ENCODE measurements at places on chromosomes 2 and 18.

GRCh38 chr2:56763683-56764082 lies 579.9 kb downstream of the CCDC85A start:
- DNase-seq, result no peak

GRCh38 chr18:45478889-45479288 lies 136.4 kb upstream of the SLC14A2 start:
- no peak for DNase-seq

- no peak for DNase-seq
Observed at GRCh38 chr18:21904856-21905255, 164.3 kb downstream of the MIB1 start.

GRCh38 chr2:102483086-102483485 lies 10.1 kb downstream of the SLC9A4 start:
- DNase-seq, result no peak

DNA sequence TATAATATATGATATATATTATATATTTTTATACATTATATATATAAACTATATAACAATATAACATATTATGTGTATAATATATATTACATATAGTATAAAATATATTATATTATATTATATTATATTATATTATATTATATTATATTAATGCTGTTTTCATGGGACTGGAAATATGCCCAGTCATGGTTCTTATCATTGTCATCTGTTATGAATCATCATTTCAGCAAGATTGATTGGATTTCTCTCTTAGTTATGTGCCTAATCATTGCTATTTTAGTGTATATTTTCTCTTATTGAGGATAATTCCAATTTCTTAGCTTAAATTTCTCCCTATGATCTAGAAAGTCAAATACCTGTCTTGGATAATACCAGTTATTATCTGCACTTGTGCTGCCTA lies 617.8 kb downstream of the TRIB2 start:
- no peak for DNase-seq

DNA sequence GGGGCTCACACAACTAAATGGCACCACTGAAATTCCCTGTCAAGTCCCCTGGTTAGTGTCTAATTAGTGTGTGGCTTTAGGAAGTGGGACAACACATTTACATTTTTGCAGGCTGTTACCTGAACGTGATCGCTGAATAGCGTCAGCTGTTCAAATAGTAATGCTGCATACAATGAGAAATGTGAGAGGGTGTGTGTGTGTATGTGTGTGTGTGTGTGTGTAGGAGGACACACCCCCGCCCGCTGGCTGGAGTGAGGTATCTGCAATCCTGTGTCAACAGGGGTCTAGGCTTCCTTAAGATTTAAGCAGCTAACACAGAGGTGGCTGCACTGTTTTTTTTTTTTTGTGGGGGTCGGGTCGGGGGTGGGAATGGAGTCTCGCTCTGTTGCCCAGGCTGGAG lies 4.8 kb upstream of the LYPD6B start:
- DNase-seq, result no peak

GRCh38 chr2:230226051-230226551 lies 565 bp downstream of the SP140 start:
- DNase-seq, result no peak

DNA sequence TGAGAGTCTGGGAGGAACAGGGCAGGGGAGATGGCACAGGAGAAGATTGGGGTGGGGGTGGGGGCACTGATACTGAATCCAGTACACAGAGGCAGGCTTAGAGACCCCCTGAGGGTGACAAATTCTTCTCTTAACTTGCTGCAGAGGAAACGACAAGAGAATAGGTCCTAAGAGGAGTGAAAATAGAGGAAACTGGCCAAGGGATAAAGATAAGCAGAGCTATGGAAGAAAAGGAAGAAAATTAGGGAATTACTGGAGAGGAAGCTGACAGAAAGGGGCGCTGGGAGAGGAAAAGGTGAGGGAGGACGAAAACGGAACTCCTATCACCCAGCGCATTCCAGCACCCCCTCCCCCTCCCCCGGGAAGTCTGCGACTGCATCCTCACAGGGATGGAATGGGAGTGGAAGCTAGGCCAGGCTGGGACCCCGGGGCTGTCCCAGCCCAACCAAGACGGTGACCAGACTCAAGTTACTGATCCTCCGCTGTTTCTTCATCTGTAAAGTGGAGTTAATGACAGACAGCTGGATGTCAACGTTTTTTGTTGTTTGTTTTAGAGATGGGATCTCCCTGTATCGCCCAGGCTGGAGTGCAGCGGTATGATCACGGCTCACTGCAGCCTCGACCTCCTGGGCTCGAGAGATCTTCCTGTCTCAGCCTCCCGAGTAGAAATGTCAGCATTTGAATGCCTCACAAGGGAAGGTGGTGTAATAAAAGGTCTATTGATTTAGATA lies 2.6 kb upstream of the EMX1 start:
- DNase-seq, result no peak

DNA sequence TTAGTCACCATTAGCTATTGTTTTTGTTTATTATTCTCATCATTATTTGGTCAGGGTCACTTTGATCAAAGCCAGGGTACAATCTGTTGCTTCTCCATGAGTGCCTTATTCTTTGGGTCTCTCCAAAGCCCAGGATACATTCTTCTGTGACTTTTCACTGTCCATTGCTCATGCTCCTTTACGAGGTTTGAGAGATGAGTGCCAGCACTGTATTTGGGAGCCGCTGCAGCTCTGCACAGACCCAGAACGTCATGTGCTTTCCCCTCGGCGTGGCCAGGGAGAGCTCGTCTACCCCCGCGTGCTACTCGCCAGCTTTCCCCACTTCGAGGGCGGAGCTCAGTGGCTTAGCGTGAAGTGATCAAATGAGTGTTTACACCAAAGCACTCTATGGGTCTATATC lies 123.7 kb downstream of the COL6A3 start:
- no peak for DNase-seq

- no peak for DNase-seq
Observed at GRCh38 chr18:75255094-75255493, 44.5 kb downstream of the TSHZ1 start.

- DNase-seq, result no peak
Observed at GRCh38 chr2:209933499-209934483, 68.6 kb upstream of the RPE start.

DNA sequence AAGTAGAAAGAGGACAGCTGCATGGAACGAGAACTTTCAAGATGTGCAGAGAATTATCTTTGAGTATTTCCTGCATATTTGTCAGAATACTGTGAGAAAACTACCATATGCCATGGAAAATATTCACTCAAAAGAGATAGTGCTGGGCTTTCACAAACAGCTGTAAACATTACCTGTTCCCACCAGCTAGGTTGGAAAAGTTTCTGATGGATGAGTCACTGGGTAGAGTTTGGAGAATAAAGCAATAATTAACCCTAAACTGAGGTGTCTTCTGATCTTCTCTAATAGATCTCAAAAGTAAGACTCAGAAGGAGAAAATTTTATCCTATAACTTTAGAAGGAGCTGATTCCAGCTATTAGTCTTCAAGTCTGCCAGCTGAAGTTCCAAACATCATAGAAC lies 3.9 kb upstream of the FSIP2 start:
- DNase-seq, result no peak

GRCh38 chr2:133193544-133194361 lies 374.5 kb downstream of the NCKAP5 start:
- no peak for DNase-seq

GRCh38 chr2:47964722-47965434 lies 58.6 kb upstream of the FBXO11 start:
- DNase-seq, result no peak

DNA sequence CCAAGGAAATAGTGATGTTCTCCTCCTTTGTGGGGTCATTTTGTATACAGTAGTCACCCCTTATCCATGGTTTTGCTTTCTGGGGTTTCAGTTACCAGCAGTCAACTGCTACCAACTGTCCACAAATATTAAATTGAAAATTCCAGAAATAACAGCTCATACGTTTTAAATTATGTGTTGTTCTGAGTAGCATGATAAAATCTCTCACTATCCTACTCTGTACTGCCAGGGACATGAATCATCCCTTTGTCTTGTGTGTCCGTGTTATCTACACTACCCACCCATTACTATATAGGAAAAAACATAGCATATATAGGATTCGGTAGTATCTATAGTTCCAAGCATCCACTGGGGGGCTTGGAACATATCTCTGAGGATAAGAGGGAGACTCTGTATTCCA lies 120.9 kb upstream of the DCC start:
- no peak for DNase-seq

DNA sequence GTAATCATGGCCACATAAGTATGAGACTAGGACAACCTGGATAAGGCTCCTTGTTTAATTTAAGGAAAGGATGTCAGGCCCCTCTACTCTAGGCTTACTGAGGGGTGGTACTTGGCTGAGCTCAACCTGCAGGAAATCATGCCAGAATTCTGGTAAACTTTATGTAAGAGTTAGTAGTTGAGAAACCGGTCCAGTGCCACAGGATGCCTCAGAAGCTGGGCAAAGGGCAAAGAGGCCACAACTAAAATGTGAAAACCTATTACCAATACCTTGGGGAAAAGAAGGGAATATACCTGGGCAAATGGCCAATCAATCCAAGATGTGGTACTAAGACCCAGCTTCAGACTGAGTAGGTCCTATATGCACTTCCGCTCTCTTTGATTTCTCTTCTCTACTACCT lies 86.7 kb downstream of the ITSN2 start:
- no peak for DNase-seq

DNA sequence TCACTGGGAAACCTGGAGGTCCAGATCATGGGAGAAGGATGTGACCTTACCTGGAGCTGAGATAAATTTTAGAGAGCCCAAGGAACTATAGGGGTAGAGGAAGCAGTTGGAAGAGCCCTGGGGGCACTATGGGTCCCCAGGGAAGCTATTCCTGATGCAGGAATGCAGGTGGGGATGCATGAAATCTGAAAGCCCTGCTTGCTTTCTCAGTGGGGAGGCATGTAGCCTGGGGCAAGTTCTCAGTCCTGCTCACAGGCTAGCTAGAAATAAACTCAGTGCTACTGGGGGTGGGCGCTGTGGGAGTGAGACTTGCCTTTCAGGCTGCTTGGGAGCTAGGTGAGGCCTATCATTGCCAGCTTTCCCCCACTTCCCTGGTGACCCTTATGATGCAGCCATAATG lies 499.7 kb downstream of the PTH2R start:
- no peak for DNase-seq

GRCh38 chr18:10485475-10485874 lies 31.0 kb downstream of the APCDD1 start:
- no peak for DNase-seq

GRCh38 chr2:220717283-220717682 lies 854.8 kb downstream of the EPHA4 start:
- DNase-seq, result no peak

GRCh38 chr2:88933980-88934379 lies 242.5 kb downstream of the RPIA start:
- DNase-seq, result no peak

DNA sequence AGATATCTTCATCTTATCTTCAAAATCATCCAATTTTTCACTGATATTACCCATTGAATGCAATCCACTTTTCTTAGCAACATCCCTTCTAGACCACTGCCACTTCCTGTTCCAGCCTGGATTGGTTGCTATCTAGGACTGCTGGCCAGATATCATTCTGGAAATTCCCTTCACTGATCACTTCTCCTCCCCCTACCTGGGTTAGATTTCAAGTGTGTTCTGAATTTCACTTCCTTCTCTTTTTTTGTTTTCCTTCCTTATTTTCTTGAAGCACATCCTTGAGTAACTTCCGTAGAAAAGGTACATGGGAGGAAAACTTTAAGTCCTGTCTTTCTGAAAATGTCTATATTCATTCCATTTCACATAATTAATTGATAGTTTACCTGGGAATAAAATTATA lies 82.0 kb upstream of the IL1R2 start:
- DNase-seq, result no peak

- no peak for DNase-seq
Observed at GRCh38 chr2:65922794-65923193, 490.4 kb upstream of the SPRED2 start.

GRCh38 chr2:19028587-19029375 lies 329.6 kb downstream of the OSR1 start:
- no peak for DNase-seq

GRCh38 chr2:177429688-177430325 lies 37.2 kb downstream of the AGPS start:
- no peak for DNase-seq

DNA sequence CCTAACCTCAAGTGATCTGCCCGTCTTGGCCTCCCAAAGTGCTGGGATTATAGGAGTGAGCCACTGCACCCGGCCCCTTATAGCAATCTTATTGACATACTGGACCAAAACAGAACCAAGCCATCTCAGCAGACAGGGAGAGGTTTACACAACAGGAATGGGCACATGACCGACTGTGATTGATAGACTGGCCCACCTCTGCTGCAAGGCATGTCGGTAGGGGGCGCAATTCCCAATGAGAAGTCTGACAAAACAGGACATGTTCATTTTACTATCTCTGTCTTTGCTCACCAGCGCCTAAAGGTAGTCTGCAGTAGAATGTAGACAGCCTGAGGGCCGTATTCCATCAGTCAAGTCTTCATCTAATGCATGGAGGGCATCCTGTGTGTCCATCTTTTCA lies 2.0 kb downstream of the LYPD6B start:
- no peak for DNase-seq

DNA sequence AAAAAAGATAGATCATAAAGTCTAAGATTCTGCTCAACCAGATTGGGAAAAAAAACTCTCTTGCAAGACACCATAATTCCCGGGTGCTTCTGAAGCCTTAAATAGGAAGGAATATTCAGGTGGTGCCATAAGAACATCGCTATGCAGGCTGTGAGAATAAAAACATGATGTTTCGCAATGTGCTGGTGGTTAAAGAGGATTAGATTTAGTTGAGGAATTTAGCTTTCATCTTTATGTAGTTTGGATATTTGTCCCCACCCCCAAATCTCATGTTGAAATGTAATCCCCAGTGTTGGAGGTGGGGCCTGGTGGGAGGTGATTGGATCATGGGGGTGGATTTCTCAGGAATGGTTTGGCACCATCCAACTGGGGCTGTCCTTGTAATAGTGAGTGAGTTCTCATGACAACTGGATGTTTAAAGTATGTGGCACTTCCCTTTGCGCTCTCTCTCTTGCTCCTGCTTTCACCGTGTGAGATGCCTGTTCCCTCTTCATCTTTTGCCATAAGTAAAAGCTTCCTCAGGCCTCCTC lies 132.2 kb downstream of the AKAIN1 start:
- DNase-seq, result no peak

DNA sequence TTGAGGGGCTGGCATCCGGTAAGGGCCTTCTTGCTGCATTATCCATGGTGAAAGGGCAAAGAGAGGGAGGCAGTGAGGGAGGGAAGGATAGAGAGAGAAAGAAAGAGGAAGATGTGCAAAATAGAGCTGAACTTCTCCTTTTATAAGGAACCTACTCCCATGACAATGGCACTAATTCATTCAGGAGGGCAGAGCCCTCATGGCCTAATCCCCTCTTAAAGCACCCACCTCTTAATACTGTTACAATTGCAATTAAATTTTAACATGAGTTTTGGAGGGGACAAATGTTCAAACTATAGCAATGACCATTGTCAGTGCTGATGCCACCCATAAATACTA lies 60.2 kb downstream of the CXCR4 start:
- no peak for DNase-seq

DNA sequence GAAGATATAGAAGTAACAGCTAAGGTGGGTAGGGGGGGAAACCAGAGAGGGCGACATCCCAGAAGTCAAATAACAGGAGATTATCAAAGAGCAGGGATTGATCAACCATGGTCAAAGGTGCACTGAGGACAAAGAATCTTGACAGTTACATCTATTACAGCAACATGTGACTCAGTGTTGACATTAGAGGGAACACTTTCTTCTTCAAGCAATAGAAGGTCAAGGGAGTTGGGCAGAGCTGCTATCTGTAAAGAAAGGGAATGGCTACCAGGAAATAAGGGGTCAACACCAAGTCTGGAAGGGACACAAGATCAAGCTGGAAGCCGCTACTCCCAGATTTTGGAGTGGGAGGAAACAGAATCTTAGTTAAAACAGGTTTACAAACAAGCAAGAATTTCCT lies 611.0 kb downstream of the TSN start:
- DNase-seq, result no peak
